Activated T-cell treated with anti-CD3 and anti-CD28 coated beads, Interleukin-2, amount 50 U/mL, for 48 hours (primary cell): ENCODE measurements at places on chromosomes 4 and X.

- no peak for DNase-seq
Measured at GRCh38 chrX:46279925-46280313, 265.3 kb downstream of the ZNF674 start.

GRCh38 chr4:150525321-150525868 is 56.6 kb upstream of the MAB21L2 start:
- no peak for DNase-seq

- DNase-seq, result no peak
Measured at GRCh38 chr4:185921583-185922555, 109.9 kb upstream of the SORBS2 start.

DNA sequence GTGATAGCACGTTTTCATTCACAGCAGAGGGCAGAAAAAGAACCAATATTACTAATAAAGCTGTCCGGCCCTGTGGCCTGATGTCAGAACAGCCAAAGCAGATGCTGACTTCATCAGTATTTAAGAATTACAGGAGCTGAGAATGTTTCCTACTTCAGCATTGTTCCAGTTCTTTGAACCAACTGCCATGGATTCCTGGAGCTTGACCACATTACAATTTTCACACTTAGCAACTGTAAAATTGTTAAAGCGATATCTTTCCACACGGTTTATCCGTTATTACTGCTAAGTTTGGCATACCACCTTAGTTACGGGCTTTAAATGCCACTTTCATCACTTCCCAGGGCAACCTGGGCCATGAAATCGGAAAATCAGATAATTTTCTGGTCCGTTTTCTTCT is 118.2 kb downstream of the EPHA5 start:
- DNase-seq, result no peak

DNA sequence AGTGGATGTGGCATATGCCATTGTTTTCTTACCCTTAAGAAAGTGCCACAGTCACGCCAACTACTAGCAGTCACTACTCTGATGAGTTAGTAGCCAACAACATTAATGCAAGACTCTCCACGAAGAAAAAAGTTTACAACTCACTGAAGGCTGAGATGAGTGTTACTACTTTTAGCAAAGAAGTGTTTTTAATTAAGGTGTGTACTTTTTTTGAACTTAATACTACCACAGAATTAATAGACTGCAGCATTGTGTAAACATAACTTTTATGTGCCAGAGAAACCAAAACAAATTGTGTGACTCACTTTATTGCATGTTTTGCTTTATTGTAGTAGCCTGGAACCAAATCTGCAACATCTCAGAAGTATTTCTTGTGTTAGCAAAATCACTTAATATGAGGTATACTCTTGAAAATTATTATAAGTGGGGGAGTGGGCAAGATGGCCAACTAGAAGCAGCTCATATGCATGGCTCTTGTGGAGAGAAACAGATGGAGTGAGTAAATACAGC is 2.2 kb upstream of the UGT2B4 start:
- no peak for DNase-seq

DNA sequence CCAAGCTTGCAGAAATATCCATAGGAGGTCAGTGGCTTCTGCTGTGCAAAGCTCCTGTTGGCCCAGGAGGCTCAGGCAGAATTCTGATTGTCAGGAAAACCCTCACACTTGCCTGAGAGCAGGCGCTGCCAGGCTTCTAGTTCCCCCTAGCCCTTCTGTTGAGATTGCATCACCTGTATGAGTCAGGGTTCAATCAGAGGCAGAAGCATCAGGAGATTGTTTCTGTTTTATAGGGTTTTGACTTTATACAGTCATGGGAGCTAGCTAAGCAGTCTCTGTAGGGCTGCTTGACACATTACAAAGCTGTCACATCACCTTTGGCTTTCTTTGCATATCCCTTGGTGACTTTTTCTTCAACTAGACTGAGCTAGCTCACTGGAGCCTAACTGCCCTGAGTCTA is 27.8 kb downstream of the DIPK2B start:
- DNase-seq, result no peak

DNA sequence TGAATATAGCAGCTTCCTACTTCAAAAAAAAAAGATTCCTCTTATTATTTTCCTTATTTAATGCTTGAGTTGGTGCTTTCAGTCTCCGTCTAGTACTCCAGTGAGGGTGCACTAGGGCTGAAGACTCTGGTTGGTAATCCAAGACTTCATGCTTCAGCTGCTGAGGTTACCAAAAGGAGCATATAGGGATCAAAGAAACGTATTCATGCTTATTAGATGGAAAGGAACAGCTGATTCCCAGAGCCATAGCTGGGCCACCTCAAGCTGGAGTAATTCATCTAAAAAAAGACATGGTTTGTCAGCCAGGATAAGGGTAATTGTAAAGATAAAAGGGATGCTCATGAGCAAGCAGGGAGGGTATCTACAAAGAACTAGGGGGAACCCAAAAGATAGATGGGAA is 131.7 kb upstream of the FAM47B start:
- DNase-seq, result no peak

DNA sequence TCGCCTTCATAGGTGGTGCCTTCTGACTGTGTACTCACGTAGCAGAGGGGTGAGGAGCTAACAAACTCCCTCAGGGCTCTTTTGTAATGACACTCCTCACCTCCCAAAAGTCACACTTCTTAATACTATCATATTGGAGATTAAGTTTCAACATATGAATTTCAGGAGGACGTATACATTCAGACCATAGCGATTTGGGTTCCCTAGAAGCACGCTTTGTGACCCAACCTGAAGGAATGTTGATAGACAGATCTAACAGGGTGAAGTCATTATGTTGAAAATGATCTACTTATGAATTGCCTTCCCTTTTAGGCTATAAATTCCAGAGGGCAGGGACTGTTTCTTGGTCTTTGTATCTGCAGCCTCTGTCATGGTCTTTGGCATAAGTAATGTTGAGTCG is 3.2 kb upstream of the KLHL34 start:
- DNase-seq, result no peak

DNA sequence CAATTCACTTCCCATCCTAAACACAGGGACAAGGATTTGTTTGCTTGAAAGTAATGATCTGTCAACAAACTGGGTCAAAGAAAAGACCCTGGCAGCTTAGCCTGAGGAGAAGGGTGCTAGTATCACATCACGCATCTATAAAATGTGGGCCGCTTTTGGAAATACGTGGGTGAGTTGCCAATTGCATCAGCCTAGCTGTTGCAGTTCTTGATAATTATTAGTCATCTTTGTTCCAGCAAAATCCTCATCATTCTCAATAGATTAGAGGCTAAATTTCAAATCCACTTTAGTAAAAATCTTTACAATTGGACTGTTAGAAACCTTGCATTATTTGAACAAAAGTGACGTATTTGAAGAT is 33.6 kb upstream of the TAPT1 start:
- no peak for DNase-seq

DNA sequence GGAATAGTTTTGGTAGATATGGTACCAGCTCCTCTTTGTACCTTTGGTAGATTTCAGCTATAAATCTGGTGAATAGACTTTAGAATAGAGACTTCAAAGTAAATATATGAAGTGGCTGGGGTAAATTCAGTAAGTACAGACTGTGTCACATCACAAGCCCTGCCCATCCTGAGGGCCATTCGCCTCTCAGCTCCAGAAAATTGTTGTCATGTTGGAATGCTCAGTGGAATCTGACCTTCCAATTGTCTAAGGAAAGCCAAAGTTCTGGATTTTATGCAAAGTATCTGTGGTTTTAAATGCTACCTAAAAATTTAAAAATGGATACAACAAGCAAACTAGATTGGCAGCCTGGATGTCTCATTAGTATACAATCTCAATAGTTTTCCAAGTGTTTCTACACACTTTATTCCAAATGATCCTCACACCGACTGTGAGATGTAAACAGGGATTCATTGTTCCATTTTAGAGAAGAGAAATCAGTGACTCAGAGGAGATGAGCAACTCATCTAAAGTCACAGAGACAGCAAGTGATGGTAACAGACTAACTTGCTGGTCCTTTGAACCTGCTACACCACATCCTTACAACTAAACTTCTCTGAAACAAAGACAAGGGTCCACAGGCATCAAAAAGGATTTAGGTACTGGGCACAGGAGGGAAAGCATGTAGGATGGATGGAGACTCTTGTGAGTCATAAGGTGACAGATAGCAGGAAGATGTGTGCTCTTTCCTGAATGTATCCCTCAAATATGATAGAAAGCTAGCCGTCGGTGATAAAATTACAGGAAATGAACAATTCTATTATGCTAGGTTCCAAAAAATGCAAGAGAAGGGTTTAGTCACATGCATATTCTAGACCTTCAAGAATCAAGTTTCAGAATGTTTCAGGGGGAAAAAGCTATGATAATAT is 127.3 kb downstream of the ATP10D start:
- no peak for DNase-seq

- DNase-seq, result no peak
Measured at GRCh38 chr4:25856756-25857155, 6.0 kb downstream of the SEL1L3 start.

GRCh38 chrX:40182095-40182494 is 84.3 kb upstream of the BCOR start:
- DNase-seq, result no peak

- no peak for DNase-seq
Measured at GRCh38 chrX:135295944-135296305, 13.4 kb upstream of the ETDC start.

DNA sequence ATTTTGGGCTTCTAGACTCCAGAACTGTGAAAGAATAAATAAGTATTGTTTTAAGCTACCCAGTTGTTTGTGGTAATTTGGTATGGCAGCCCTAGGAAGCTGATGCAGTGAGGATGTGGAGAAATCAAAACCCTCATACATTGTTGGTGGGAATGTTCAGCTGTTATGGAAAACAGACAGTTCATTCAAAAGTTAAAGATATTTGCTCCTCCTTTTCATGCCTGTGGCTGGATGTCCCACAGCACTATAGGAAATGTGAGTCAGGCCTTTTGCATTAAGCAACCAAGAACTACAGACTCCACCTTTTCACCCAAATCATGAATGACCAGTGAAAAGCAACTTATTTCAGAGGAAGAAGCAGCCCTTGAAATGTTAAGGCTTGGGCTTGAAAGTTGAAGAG is 6.7 kb downstream of the BBS12 start:
- no peak for DNase-seq

- no peak for DNase-seq
Measured at GRCh38 chr4:47567511-47567910, 82.4 kb downstream of the ATP10D start.

GRCh38 chrX:74160358-74160757 is 143.6 kb upstream of the ZCCHC13 start:
- DNase-seq, result no peak

DNA sequence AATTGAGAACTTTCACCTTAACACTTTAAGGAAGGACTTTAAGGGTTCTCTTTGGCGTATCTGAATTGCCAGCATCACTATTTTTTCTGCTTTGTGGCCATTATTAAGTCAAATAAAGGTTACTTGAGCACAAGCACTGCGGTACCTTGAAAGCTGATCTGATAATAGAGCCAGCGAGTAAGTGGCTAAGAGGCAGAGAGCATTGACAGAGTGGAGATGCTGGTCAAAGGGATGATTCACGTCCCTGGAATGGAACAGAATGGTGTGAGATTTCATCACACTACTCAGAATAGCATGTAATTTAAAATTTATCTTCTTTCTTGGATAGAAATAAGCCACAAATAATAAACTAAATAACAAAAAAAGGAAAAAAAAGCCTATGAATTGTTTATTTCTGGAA is 57.1 kb upstream of the NPFFR2 start:
- DNase-seq, result no peak

DNA sequence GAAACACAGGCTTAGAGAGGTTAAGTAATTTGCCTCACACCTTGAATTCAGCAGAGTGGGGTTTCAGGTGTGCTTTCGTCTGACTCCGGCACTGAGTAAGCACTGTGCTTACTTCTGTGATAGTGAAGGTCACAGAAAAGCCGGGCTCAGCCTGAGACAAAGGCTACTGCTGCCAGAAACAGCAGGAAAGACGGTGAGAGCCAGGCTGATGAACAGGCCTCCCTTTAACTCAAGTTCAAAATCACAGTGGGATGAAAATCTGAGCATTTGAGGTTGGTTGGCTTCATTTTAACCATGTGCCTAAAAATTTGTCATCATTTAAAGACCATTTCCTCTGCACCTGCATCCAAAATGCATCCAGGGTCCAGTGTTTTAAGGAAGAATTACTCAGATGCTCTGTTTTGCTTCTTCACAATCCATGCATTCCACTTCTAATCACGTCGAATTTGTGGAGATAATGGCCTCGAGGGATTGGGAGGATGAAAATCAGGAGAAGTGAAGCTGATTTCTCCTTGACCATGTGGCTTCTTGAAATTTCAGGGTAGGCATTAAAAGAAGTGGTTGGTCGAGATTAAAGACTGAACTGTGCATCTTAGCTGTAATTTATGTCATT is 121.2 kb upstream of the LNX1 start:
- DNase-seq, result no peak

GRCh38 chr4:133812236-133812635 is 389.4 kb downstream of the PABPC4L start:
- no peak for DNase-seq

DNA sequence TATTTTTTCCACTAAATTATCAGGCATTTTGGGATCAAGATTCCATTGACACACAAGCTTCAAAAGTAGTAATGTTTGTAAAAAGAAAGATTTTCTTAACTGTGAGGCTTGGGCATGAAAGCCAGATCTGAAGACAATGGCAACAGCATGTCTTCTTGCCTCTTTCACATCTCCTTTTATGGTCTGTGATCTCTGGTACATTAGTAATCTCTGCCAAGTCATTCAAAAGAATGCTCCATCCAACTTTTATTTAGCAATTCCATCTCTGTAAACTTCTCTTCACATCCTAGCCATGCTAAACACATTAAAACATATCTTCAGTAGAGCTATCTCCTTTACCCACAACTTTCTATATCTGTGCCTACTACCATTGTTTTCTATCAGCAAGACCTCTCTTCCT is 465.4 kb downstream of the FAT4 start:
- DNase-seq, result no peak

- DNase-seq, result no peak
Measured at GRCh38 chr4:189443341-189443740, 497.3 kb upstream of the FRG1 start.

- no peak for DNase-seq
Measured at GRCh38 chrX:110944751-110945675, 149.4 kb upstream of the CHRDL1 start.

GRCh38 chrX:111850975-111851374 is 25.0 kb upstream of the TRPC5OS start:
- no peak for DNase-seq

GRCh38 chrX:31661280-31661810 is 589.5 kb upstream of the FTHL17 start:
- DNase-seq, result no peak
